ENCODE measurements at places on chromosomes 7 and 10.

- peak; percentile 52 for DNase-seq
Measured at GRCh38 chr10:12194752-12195271, 879 bp downstream of the NUDT5 start.

DNA sequence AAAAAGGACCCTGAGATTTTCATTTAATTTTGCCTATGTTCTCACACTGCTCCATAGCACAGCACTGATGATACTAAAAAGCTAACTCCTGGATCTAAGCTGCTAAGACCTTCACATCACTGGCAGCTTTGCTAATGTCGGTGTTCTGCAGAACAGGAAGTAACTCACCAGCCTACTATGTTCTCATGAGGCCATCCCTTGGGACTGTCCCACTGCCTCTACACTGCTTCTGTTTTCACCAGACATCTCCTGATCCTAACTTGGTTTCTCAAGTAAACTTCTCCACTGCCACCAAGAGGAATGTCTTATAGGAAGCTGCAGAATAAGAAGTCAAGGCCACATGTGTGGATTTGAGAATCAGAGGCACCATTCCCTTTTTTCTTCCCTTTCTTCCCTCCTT, 15.1 kb downstream of the HTR7 start:
- no peak for DNase-seq

DNA sequence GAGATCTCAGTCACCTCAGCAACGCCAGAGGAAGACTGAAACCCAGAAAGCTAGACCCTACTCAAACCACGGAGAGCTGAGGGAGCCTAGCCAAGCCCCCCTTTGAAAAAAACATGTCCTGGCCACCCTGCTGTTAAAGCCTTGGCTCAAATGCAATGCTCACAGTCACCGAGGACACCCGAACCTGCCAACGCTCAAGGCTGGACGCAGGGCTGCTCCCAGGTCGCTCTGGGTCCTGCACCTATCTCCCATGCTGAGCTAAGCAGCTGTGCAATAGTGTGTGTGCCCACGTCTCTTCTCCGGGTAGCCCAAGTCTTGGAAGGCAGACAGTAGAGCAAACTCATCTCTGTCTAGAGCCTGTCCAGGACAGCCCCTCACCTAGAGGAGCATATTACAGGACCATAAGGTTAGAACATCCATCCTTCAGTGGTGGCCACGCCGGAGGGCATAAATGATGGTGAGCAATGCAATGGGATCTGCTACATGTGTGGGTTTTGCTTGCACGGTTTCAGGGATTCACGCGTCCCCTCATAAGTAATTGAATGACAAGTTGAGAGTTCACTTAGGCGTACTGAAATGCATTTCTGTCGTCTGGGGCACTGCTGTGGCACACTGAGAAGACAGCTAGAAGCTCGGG, 94.2 kb upstream of the DDC start:
- DNase-seq: no peak

GRCh38 chr10:90557385-90557784, 300.5 kb downstream of the HTR7 start:
- no peak for DNase-seq

GRCh38 chr10:14271621-14272020, 59.1 kb downstream of the FRMD4A start:
- DNase-seq: no peak

DNA sequence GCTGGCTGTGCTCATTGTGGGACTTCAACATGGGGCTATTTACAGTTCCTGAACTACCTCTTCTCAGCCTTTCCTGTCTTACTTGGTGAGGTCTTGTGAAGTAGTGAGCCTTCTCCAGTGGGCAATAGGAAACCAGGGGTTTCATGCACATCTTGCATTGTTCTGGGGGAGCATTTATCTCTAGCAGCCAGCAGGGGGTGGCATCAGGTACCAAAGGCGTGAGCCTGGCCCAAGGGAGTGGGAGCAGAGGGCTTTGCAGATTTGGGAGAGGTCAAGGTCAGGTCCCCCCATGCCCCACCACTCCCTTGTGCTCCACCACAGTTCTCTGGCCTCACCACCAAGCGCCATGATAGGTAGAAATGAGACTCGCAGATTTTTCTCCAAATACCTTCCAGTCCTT, 85.4 kb upstream of the NPTX2 start:
- no peak for DNase-seq

DNA sequence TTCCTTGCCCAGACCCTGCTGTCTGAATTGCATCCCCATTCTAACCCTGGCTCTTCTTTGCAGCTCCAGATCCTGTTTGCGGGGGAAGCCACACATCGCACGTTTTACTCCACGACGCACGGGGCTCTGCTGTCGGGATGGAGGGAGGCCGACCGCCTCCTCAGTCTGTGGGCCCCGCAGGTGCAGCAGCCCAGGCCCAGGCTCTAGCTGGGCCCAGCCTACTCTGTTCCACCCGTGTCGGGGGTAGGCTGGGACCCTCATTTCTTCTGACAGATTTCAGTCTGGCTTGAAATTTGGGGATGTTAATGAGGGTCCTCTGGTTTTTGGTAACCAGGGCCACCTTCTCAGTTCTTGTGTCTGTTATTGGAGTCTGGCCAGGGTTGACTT, 2.7 kb upstream of the MTG1 start:
- DNase-seq: no peak

GRCh38 chr10:8052956-8053445, 1.5 kb upstream of the GATA3 start:
- DNase-seq: no peak

- no peak for DNase-seq
Measured at GRCh38 chr7:24967696-24968095, 12.3 kb downstream of the OSBPL3 start.

GRCh38 chr10:108862676-108863350, 1060.5 kb downstream of the XPNPEP1 start:
- no peak for DNase-seq

DNA sequence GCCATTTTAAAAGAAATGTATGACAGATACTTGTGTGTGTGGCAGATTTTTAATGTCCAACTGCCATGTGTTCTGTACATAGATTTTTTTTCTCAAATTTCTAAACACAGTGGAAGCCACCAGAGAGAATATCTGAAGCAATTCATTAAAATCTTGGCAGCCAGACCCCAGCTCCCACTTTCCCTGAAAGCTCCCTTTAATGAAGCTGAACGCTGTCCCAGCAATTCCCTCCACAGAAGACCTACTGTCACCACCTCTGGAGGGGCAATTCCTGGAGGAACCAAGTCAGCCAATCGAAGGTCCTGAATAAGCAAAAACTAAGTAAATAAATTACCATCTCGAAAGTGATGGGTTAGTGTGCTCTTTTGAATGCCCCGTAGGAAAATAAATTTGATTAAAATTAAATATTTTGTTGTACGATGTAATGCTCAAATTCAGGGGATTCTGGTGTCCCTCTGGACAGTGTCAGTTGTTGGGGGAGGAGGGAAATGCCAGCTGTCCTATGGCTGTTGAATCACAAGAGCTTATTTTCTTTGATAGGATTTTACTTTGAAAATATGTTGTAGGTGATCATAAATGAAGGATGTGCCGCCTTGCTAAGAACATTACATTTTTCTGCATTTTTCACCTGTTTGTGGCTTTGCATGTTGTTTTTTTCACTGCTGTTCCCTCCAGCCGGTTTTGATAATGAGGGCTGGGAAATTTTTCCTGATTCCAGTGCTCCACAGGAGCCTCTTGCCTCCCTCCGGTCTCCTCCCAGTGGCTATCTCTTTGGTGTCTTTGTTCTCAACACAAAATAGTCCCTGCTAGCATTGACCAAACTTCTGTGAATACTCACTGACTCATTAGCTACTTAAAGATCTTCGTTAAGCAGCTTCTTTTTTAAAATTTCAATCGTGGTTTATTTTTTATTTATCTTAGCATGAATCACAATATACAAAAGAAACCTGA, 9.2 kb upstream of the GSAP start:
- no peak for DNase-seq

- DNase-seq: no peak
Measured at GRCh38 chr7:18503126-18503866, 7.7 kb downstream of the HDAC9 start.

GRCh38 chr10:112006831-112007230, 176.7 kb downstream of the GPAM start:
- no peak for DNase-seq

DNA sequence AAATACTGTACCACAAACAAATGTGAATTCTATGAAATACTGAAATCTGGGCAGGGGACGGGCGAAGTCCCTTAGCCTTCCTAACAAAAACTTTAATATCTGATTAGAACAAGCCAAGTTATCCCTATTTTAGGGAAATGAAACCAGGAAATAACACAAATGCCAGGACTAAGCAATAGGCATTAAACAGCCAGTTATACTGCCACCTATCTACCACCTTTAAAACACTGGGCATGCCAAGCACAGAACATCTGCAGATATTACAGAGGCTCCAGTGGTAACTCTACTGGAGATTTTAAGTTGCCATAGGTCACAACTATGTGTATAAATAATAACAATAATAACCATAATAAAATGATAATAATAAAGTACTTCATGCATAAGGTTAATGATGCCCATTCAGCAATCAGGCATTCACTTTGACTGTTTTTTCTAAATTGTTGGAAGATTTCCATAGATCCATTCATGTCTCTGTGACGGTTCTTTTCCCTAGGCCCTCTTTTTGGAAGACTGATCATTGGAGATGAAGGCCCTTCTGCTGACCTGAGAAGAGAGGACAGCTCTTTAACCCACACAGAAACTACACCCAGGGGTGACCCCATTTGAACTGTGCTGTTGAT, 195.7 kb downstream of the CACNA2D1 start:
- no peak for DNase-seq

- no peak for DNase-seq
Measured at GRCh38 chr7:135375908-135376699, 133.8 kb downstream of the CNOT4 start.

- no peak for DNase-seq
Measured at GRCh38 chr10:20890491-20891337, 6.4 kb downstream of the NEBL start.

DNA sequence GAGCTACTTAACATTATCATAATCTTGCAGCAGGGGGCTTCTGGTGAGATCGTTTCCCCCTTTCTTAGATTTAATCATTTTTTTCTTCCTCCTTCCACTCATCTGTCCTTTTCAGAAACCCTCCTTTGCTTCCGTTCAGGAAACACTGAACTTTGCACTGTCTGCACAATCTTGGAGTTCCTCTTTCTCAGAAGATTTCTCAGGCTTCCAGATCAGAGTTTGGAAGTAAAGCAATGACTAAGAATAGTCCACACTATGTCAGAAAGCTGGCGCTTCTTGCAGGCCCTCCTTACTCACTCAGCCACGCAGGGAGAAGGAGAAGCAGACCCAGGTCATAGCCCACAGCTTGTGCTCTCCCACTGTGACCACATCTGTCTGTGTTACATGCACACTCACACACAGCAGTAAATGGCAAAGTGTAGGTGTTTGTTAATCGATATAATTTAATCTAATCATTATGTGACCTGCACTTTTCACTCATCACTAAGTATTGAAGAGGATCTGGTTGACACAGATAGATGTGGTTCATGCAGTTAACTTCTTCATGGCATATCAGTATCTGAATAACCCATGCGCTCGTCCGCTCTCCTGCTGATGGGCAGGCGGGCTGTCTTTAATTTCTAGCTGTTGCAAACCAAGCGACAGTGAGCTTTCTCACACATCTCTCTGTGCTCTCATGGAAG, 30.2 kb downstream of the ALOX5 start:
- no peak for DNase-seq

- DNase-seq: no peak
Measured at GRCh38 chr7:86953219-86953618, 106.2 kb downstream of the ELAPOR2 start.

GRCh38 chr7:98420966-98421612, 20.2 kb upstream of the BAIAP2L1 start:
- peak; percentile 66 for DNase-seq

DNA sequence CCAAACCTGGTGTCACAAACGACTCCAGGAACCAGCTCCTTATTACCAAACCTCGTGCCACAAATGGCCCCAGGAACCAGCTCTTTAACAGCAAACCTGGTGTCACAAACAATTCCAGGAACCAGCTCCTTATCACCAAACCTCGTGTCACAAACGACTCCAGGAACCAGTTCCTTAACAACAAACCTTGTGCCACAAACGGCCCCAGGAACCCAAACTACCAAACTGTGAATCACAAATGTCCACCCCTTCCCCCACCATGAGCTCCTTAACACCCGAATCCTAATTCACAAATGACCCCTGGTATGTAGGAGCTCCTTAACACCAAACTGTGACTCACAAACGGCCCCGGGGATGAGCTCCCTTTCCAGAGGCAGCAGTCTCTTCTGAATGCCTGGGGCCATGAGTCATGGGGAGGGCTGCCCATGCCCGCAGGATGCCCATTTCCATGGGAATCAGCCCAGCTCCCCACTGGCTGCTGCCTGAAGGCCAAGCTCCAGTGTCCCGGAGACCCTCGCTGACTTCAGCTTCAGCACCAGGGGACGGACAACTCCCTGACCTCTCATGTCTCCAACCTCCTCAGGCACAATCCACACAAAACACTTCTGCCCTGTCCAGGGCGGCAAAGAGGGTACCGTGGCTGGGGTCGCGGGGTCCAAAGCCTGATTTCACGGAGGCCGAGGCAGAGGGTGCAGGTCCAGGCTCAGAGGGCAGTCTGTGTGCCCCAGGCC, 213.1 kb downstream of the ELFN1 start:
- DNase-seq: no peak

GRCh38 chr10:121556918-121557573, 41.2 kb downstream of the FGFR2 start:
- DNase-seq: no peak

DNA sequence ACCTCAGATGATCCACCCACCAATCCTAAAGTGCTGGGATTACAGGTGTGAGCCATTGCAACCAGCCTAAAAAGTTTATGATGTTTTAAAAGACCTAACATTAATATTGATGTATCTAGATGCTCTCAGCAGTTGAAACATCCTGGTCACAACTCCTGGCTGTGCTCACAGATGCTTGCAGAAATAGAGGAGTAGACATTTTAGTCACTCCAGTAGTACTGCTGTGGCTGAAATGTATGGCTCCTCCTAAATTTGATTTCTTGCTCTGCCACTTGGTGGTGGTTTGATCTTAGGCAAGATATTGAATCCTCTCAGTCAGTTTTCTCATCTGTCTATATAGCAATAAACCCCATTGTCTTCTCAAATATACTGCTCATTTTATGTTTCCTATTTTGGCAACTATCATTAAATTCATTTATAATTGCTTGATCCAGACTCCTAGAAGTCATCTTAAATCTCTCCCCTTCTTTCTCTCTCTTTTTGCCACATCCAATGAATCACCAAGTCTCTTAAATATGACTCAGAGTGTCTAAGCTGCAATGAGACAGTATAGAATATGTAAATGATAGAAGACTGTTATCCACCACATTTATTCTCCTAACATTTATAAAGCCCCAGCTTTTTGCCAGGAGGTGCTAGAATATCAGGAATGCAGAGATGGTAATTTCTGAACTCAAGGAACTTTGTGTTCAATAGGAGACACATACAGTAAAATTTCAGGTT, 78.1 kb upstream of the NRBF2 start:
- DNase-seq: no peak

GRCh38 chr7:153550173-153550572, 502.0 kb upstream of the DPP6 start:
- DNase-seq: no peak

GRCh38 chr10:77964811-77965210, 38.3 kb upstream of the DLG5 start:
- no peak for DNase-seq

Measured in ureter (tissue), 1 donor.